NCI-H226 (cell line): ENCODE measurements at places on chromosomes 6 and 20.

DNA sequence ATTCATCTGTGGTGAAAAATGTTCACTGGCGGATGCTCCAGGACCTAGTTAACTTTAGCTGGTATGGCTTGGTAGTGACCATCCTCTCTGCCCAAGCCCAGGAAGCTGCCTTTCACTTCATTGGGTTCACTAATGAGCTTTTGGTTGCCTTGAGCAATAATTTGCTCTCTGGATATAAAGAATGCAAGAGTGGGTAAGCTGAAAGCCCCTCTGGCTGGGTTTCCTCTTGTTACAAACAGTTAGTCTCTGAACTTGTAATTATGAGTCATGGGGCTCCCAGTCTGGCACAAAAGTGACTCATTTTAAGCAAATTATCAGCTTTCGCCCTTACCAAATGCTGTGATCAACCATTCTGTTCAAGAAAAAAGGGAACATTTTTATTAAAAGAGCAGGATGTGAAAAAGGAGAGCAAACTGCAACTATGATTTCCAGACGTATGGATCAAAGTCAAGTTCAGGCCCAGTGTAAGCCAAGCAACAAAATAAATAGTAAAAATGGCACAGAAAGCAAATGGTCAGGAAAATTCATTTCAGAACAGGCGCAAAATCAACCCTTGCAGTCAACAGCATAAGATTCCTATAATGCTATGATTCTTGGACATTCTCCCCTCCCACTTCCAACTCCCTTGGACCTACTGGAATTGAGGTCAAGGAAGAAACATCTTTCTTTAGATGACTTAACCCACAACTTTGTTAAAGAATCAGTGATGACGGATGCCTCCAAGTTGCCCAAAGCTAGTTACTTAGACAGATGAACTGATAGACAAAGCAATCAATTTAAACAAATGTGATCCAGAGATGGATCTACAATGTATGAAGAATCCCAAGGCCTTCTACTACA is 130.0 kb upstream of the KCNK16 start:
- DNase-seq: peak; percentile 37

- DNase-seq: no peak
Measured at GRCh38 chr6:98946879-98947410, 801 bp downstream of the FBXL4 start.

DNA sequence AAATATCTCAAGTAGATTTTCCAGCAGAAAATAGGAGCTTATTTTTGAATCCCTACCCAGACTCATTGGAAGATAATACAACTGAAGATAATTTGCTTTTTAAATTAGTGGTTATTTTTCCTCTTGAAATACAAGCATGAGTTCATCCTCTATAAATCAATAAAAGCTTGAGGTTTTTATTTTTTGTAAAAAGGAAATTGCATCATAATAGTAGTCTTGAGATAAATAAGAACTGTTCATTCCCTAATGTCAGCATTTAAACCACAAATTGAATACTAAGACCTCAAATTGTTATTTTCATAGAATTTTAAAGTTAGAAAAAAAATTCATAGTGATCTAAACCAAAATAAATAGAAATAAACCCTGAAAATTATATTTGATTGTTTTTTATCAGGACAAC is 719.1 kb downstream of the CD109 start:
- DNase-seq: no peak

GRCh38 chr20:24674921-24675605 is 205.6 kb downstream of the SYNDIG1 start:
- no peak for DNase-seq

DNA sequence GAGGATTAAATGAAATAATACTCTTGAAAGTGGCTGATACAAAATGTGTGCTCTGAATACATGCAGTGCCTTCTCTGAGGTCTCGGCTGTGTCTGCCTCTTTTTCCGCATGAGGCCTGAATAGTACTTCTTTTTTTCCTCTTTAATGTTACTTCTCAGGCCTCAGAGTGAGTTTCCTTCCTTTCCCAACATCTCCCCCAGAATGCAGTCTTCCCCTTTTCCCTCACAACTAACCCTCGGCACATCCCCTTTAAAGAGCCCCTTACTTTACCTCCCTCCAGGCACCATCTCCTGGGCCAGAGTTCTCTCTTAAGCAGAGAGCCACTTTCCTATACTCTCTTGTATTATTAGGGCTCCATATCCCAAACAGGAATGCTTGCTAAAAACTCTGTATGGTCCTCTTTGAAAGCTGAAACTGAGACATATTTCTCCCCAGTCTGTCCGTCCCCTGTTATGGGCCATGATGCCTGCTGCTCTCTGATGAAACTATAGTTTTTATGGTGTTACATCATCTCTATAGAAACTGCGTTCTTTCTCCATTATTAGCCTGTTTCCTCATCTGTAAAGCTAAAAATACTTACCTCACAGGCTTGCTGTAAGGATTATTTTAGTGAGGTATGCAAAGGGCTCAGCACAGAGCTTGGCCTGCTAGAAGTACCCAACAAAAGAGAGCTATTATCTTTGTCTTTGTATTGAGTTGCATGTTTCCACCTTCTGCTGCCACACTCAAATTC is 2.3 kb downstream of the PLAGL2 start:
- DNase-seq: no peak

- DNase-seq: no peak
Measured at GRCh38 chr6:121333196-121333595, 1.1 kb downstream of the TBC1D32 start.

- no peak for DNase-seq
Measured at GRCh38 chr20:39660226-39660625, 698.1 kb downstream of the DHX35 start.

DNA sequence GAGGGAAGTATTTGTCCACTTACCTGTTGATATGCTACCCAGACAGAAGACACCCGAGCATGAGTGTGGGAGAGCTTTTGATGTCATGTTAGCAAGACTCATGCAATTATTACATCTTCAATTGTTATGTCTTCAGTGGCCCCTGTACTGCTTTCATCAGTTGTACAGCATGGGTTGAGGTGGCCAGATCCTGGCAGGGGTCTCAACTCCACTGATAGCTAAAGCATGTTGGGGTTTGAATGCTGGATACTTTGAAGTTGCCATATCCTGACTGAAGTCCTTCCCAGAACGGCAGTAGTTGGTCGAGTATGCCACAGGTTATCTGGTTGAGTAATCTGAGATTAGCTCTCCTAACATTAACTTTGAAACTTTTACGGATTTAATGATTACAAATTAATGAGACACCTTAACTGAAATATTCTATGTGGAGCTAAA is 46.7 kb downstream of the LRRN4 start:
- no peak for DNase-seq

- DNase-seq: no peak
Measured at GRCh38 chr6:25156123-25156522, 123.1 kb upstream of the CARMIL1 start.

GRCh38 chr6:108921547-108922361 is 73.5 kb downstream of the ARMC2 start:
- no peak for DNase-seq

GRCh38 chr6:110102411-110102810 is 77.1 kb downstream of the WASF1 start:
- no peak for DNase-seq

GRCh38 chr6:45493761-45494160 is 116.0 kb upstream of the SUPT3H start:
- no peak for DNase-seq

DNA sequence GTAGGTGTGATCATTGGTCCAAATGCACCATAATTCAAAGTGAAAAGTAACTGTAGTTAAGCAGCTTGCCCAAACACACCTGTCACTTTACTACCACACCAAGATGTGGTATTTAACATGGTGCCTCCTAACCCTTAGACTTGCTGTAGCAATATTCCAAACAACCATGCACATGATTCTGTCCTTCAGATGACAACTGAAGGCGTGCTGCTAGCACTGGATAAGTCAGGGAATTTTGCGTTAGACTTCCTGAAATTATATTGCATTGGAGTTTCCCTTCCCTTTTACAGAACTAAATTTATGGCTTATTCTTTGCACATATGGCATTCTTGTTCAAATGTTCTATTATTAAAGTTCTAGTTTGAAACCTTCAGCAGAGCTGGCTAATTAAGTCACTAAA is 106.2 kb downstream of the ARHGAP18 start:
- no peak for DNase-seq

DNA sequence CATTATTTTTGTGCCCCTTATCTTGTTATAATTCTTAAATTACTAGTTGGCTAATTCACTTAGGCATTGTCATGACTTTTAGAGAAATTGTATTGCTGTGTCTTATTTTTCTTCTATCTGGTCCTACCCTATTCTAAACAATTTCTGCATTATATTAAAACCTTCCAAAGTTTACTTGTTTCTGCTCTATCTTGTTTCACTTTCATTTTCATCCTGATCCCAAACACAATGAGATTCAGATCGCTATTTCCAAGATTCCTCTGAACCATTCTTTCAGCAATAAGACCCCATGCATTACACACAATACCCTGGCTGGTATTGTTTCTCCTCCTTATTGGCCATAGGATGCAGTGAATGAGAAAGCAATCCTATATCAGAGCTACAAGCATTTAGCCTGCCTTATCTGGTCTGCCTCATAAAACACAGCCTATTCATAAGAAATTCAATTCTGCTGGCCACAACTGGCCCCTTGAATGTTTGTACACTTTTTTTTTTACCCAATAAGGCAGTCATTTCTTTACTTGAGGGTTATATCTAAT is 69.9 kb upstream of the POU3F2 start:
- DNase-seq: no peak

DNA sequence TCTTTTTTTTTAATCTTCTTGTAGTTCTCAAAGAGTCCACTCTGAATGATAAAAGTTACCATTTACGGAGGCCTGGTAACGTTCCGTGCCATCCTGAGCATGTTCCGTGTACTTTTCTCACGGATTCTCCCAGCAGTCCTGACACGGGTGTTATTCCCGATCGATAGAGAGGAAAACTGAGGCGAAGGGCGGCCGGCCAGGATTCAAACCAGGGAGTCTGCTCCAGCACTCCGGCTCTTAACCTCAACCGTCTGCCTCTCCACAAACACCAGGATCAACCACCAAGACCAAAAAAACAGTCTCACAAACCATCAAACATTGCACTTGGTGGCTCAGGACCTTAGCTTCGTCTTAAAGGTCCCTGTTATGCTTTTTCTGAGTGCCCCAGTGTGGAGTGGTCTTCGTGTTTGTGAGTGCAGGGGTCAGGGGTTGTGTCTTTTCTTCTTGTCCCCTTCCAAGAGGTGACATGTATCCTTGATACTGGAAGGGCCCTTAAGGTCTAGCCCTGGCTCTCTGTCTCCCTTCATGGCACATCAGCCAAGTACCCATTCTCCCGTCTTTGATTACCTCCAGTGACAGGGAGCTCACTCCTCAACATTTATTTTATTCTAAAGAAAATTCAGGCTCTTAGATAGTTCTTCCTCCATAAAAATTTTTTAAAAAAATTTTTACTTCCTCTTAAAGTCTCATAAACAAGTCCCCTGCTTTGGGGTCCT is 35.1 kb downstream of the SRC start:
- no peak for DNase-seq

DNA sequence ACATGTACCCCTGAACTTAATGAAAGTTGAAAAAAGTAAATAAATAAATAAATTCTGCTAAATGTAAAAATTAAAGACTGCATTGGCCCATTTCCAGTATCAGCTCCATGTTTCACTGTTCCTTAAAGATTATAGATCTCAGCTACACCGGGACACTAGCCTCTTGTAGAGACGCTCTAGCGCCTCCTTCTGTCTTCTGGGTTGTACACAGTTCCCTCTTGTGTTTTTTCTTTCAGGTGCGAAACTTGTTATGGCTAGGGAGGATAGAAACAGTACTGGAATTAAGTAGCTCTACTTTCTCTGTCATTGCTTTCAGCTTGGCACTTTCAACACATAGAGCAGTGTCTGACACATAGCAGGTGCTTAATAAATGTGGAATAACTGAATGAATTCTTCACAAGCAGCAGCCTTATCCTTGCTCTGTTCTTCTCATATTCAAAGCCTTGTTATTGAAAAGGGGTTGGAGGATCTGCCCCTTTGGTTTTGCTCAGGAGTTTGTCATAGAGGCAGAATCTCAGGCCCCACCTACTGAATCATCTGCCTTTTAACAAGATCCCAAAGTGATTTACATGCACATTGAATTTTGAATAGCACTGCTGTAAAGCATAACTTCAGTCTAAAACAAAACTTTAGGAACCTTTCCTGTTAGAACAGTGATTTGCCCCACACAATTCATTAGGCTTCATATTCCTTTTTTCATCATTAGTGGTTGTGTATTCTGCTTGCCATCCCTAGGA is 92.3 kb downstream of the FIG4 start:
- no peak for DNase-seq

DNA sequence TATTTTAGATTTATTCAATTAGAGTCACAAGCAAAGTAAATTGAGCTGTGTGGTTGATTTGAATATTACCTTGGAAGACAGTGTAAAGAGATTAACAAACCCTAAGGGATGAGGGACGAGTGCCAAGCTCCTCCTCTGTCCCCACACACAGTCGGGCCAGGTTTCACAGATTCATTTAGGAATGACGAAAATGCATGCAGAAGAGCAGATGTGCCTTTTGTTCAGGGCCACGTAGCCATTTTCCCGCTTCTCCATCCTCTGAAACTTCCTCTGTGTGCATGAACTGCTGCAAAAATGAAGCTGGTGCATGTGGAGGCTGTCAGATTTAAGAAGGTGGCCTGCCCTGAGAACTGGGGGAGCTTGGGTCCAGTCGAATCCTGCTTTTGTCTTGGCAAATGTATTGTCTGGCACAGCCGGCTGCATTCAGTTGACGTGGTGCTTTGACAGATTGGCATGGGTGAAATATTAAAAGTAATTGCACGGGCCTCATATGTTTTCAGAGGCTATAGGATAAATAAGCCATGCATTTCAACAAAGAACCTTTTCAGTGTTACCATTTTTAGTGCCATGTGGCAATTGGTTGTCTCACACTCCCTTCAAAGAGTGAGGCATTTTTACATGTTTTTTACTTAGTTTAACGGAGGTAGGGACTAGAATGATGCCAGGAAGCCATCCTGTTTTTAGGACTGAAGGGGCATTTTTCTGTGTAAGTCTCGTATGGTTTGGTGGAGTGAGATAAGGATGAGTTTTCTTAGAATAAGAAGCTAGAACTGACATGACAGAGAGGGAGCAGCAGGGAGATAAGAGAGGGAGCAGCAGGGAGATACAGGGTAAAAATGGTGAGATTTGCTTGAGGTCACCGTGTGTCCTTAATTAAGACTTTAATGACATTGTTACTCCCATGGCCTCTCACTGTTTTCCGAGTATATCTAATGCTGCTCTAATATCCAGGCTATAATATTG is 361.1 kb downstream of the NRN1 start:
- no peak for DNase-seq

- no peak for DNase-seq
Measured at GRCh38 chr6:219641-220198, 72.6 kb upstream of the DUSP22 start.

DNA sequence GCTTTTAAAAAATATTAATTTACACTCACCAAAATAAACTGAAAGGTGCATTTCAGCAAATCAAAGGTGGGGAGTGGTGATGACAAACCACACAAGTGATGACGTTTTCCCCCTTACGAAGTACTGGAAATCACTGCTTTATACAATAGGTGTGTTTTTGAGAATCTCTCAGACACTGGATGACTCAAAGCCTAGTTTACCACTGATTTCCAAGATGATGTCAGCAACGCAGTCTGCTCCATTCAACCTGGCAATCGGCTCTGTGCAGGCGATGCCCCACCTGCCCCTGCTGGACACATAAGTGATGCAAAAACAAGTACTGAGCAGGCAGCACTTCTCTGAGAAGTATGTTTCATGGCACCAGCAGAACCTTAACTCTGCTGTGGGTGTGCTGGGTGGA is 114.4 kb downstream of the SOD2 start:
- no peak for DNase-seq
